ENCODE measurements at places on chromosomes 3 and 15.

- DNase-seq = no peak
Observed at GRCh38 chr3:192042116-192042515, 581.2 kb downstream of the PYDC2 start.

DNA sequence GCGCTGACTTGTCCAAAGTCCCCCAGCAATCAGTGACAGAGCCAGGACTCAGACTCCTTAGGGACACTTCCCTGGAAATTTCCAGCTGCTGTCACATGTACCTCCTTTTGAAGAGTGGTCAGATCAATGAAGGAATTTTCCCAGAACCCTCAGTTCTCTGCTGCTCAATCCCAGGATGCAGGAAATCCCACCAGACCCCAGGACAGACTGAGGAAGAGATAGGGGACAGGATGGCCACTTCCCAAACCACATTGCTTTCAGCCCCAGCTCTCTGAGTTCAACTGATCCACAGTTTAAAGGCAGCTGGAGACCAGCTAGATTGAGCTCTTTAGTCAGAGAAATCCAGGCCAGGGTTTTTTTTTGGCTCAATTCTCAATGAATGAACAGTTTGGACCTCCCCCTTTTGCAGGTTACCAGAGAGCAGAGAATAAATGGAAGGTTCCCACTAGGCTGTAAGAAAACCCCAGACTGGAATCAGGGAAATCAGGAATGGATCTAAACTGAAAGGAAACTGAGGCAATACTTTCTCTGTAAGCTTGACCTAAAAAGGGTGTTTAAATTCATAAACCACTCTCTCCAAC lies 1.5 kb downstream of the CYP1A1 start:
- DNase-seq = no peak

DNA sequence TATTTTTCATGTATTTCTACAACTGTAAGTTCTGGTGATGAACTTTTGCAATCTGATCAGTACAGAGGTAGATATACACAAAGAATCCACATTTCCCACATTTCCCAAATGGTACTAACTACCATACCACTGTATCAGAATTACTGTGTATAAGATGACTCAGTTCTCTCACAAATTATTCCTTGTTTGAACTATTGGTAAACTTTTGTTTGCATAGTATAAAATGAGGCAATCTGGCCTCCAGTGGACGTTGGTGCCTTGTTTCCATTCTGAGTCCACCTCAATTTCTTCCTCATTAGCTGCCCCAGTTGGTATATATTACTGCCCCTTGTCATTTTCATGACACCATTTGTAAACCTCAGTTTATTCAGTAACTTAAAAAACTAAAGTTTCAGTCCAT lies 38.5 kb downstream of the SPTSSB start:
- no peak for DNase-seq

DNA sequence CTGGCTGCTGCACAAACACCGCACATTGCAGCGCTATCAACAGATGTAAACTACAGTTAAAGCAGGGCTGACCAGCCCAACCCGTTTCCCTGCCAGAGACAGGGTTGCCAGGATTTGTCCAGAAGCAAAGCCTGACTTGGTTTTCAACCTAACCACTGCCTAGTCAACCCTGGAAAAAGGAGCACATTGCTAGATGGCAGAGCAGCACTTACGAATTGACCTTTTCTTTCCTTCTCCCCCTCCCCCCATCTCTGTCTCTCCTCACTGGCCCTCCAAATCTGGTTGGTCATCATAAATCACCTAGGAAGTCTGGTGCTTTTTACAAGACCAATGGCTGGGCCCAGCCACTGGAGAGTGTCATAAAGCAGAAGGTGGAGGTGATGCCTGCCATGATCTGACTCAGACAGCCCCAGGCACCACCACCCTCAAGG lies 51.3 kb downstream of the ABCC5 start:
- DNase-seq = no peak

DNA sequence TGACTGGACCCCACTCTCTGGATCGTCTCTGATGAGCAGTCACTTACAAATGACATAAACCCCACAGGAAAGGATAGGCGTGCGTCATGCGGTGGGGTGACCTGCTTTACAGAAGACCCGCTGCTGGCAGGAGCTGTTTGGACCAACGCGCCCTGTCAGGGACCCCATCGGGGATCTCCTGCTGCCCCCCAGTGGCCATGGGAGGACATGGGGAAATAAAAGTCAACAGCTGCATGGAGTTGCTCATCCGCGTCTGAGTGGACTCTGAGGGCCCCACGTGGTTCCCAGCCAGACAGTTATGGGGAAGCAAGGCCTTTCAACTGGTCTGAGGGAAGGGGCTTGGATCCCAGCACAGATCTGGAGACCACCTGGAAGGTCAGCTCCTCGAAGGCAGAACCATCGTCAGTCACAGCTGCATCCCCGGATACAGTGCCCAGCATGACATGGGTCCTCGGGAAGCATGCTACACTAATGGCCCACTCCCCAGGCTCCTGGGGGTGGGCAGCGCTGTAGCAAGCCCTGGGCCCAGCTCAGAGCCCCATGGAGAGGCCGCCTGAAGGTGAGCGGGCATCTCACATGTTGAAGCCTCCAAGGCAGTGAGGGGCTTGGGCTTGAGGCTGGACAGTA lies 32.1 kb downstream of the PTH1R start:
- peak; percentile 52 for DNase-seq

- DNase-seq = no peak
Observed at GRCh38 chr3:194715022-194715800, 29.5 kb downstream of the FAM43A start.

GRCh38 chr15:96959501-96959900 lies 629.0 kb downstream of the NR2F2 start:
- no peak for DNase-seq

DNA sequence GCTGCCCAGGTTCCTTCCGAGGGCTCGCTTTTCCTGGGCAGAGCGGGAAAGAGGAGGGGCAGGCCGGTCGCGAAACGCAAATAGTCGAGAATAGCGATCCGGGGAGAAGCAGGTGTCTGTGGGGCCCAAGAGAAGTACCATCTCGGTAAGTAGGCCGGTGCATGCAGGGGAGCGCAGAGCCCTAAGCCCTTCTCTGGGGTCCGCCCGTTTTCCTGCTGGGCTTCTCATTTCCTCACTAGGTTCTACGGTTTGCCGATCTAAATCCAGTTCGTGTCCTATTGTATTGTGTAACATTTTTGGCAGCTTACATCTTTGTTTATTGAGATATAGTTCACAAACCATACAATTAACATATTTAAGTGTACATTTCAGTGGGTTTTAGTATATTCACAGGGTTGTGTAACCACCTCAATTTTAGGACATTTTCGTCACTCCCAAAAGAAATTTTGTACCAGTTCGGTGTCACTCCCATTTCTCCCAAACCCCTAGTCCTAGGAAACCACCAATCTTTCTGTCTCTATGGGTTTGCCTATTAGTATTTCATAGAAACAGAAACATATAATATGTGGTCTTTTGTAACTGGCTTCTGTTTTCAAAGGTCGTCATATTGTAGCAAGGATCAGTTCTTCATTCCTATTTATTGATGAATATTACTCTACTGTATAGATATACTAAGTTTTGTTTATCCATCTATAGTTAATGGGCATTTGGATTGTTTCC lies 6.8 kb upstream of the TRIM69 start:
- DNase-seq = no peak

DNA sequence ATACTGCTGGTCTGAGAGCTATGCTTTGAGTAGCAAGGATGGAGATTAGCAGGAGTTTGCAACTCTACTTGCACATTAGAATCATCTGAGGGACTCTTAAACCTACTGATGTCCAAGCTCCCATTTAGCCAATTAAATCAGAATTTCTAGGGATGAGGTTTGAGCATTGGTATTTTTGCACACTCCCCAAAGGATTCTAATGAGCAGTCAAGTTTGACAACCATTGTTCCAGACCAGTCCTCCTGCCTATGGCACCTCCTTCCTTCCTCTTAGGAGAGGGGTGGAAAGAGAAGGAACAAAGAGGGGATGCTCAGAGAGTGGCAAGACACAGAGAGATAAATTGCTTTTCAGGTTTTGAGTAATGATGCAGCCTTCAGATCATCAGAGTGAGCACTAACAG lies 275.5 kb upstream of the ROPN1 start:
- no peak for DNase-seq

DNA sequence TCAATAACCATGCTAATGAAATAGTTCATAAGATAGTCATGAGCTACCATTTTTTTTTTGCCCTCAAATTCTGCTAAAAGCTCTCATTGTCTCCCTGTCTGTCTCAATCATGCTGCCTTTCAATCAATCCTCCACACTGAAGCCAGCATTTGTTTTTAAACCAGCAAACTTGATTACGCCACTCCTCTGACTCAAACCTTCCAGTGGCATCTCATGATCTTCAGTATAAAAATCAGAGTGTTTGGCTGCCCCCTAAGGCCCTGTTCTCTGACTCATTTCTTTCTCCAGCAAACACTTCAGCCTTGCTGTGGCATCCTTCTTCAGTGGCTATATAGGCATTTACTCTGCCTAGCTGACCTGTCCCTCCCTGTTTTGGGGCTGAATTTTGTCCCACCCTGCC lies 36.0 kb upstream of the EOMES start:
- DNase-seq = no peak

DNA sequence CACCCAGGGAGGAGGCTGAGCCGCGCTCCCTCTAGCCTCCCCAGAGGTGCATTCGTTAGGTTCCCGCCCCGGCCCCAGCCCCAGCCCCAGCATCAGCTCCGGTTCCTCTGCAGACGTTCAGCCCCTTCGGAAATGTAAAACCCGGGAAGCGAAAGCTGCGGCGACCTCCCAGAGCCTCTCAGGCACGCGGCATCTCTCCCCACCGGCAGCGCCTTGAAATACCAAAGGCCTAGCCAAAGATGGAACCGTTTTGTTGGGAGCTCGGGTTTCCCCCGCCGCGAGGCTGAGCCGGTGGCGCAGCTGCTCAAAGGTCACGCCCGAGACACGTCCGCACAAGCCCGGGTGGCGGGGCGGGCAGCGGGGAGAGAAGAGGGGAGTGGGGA lies 77.8 kb upstream of the HES1 start:
- DNase-seq = peak; percentile 5

Measured in stimulated activated CD8-positive, alpha-beta memory T cell treated with anti-CD3 and anti-CD28 coated beads, Interleukin-15, amount 100 ng/mL, for 24 hours (primary cell).